ENCODE measurements at places on chromosomes 6 and 20.

DNA sequence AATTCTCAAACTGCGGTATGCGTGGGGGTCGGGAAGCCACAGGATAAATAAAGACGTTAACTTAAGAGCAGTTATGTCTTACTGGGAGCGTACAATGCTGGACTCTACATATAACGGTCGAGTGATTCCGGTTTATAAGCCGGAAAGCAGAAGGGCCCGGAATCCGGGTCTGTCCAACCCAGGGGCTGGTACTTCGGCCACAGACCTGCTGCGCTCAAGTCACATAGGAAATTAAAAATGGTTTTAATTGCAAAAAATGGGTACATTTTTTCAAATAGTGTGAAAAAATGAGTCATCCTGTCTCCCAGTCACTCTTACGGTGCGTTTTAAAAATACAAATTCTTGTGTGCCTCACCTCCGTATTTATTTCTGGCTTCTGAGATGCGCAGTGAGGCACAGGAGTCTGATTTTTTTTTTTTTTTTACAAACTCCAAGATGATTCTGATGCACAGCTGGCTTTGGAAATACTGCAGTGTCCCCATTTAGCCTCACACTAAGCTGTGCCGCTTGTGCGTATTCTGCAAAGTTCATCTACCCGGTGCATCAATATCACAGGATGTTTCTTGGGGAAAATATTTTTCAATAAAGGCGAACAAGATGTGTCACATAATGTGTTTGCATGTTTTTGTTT is 1.0 kb downstream of the PCIF1 start:
- no peak for DNase-seq

DNA sequence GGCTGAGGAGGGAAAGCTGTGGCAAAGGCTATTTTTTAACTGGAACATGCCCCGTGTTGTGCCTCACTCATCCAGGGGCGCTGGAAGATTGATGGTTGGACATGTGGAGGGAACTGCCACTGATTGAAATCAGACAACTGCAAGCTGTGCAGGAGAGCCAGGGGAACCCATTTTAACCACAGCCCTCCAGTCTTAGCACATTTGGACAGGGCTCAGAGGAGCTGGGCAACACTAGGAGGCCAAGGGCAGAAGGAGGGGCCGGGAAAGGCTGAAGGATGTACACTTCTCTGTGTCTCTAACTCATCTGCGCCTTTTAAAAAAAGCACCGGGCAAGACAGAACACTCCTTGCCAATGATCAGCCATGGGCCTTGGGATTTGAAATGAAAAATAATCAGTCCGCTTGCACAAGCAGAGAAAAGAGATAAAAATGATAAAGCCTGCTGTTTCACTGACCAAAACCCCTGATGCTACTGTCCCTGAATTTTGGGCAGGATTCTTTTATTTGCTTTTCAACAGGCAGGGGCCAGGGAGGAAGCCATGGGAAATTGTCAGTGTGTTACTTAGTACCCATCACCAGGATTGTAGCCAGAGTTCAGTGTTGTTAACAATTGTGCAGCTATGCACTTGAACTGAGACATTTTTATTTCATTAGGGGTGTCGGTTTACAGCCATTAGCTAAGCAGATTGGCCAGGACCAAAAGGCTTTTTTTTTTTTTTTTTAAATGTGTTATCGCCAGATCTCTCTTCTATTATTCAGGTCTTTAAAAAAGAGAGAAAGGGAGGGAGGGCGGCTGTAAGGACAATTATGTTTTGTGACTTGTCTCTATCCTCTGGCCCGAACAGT is 109.3 kb upstream of the EYA4 start:
- DNase-seq: no peak

DNA sequence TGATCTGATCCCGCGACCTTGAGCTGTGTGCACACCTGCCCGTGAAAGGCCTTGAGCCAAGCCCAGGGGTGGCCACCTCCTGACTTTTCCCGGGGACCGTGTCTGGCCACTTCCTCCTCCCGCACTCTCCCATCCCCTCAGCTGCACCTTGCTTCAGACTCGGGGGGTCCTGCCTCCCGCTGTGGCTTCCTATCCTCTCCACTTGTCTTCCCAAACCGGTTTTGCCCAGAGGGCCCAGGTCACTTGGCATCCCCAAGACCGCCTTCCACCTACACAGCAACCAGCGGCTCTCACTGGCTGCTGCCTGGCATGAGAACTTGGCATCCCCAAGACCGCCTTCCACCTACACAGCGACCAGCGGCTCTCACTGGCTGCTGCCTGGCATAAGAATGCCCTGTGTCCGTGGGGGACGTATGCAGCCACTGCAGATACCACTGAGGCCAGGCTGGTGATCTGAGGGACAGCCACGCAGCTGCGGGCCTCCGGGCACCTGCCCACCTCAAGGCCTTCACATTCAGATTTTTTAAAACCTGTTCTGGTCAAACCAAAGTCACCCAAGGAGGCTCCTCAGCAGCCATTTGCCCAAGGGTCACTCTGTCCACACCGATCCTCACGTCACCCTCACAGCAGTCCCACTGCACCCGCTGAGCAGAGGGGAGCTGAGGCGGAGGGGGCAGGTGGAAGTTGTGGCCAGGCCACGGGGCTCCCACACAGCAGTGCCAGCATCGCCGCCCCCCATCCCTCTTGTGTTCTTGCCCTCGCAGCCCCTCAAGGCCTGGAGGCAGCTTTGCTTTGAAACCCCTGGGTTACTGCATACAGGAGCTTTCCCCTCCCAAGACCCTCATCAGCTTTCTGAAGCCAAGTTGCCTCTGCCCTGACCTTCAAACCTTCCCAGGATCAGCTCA is 245.5 kb downstream of the TAF4 start:
- no peak for DNase-seq

DNA sequence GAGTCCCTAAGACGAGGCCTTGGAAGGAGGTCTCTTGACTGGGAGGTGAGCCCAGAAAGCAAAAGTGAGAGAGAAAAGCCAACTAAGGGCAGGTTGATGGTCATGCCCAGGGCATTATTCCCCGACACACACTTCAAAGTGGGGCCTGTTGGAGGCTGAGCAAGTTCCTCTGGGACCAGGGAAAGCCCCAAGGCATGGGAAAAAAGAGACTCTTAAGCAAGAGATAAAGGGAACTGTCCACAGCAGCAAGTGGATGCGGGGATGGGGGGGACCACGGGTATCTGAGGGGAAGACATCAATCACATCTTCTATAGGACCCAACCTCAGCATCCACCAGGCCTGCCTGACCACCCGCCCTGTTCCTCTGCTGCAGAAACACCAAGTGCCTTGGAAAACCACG is 119.9 kb upstream of the MAFB start:
- no peak for DNase-seq

- DNase-seq: no peak
Observed at GRCh38 chr20:41183831-41184230, 46.5 kb downstream of the PLCG1 start.

- peak; percentile 86 for DNase-seq
Observed at GRCh38 chr6:134640975-134641429, 308.9 kb downstream of the ALDH8A1 start.

GRCh38 chr6:12585497-12585958 is 131.0 kb upstream of the PHACTR1 start:
- DNase-seq: no peak

DNA sequence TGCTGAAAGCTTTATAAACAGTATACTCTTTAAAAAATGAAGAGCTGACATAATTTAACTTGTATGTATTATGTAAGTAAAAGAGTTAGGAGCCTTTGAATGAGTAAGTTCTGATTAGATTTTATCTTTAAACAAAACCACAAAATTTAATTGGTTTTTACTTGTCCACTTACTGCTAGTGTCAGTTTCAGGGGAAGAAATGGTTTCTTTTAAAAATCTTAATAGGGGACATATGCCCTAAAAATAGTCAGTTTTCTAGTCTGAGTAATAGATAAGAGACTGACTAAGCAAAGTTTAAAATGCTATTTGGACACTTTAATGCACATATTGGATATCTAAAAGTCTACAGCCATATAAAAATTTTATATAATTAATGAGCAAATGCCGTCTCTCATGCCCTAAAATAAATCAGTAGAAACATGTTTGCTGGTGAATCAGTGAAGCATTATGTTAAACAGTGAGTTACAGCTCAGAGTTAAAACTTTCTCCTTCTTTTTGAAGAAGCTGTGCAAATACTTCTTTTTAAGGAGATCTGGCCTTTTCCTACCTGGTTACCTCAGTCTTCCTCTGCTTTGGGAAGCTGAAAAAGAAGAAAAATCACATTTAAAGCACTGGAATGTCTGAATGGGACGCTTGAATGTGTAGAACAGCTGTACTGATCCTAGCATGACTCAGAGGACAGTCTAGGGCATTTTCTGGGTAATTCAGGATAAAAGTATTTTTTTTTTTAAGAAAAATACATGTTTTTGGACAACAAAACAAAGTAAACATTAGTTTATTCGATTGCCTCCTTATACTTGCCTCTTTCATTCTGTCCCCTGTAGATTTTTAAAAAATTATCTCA is 55.3 kb downstream of the CDH26 start:
- no peak for DNase-seq

GRCh38 chr6:119161438-119161837 is 83.0 kb upstream of the FAM184A start:
- no peak for DNase-seq

DNA sequence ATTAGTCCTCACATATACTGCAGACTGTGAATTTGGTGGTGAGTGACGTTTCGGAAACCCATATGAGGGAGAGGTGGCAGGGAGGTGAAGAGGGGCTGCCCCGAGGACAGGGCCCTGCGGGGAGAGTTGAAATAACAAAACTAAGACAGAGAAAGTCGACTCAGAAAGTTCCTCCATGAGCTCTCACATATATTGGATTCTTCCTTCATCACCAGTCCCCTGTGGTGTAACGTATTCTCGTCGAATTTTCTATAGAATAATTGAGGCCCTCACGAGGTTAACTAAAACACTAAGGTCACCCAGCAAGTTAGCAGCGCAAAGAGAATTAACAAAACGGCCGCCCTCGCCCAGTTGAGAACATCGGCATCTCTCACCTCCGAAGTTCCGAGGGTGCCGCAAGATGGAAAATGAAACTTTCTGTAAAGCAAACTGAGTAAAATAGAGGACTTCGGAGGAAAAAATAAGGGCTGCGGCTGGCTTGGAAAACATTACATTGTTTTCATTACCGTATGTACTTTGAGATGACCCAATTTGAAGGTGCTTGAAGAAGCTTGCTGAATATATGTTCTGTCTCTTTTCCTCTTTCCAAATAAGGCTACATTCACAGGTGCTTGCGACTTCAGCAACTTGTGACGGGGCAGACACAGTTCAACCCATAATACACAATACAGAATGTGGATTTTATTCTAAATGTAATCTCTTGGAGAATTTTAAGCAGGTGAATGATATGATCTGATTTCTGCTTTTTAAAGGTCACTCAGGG is 490.9 kb upstream of the JARID2 start:
- DNase-seq: no peak

DNA sequence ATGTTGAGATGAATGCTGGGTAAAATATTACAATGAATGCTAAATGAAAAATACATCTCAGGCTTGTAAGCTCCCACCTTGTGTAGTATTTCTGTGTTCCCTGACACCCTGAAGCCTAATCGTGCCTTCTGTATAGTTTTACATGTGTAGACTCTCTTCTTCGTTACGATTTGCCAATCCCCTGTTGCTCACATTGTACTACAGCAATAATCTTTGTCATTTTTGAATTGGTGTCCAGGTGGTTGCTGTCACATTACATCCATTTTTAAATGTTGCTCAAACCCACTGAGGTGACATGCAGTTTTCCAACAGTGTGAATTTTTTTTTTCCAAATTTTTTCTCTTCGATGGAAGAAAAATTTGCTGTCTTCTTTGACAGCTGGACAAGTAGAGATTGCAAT is 300.0 kb upstream of the FLRT3 start:
- no peak for DNase-seq

DNA sequence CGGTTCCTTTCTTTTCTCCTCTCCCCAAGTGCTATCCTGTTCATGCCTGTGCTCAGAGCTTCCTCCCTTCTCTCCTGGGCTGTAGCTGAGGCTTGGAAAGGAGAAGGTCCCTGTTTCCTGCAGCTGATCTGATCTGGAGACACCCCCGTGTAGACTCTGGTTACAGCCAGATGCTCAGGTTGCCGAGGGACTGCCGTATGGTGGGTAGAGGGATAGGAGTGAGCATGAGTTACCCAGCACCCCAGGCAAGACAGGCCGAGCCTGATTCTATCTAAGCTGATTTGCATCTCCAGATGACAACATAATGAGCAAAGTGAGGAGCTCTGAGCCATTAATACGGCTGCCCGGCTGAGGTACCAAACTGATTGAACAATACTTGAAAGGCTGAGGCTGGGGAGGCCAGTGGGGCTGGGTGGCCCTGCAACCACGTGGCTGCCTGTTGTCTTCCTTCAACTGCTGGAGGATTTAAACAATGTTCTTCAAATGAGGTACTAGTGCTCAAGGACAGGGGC is 91.8 kb downstream of the ASXL1 start:
- DNase-seq: no peak
